ENCODE measurements at places on chromosomes 12 and 14.

GRCh38 chr12:53172352-53172751, 8.2 kb upstream of the ZNF740 start:
- DNase-seq: no peak

DNA sequence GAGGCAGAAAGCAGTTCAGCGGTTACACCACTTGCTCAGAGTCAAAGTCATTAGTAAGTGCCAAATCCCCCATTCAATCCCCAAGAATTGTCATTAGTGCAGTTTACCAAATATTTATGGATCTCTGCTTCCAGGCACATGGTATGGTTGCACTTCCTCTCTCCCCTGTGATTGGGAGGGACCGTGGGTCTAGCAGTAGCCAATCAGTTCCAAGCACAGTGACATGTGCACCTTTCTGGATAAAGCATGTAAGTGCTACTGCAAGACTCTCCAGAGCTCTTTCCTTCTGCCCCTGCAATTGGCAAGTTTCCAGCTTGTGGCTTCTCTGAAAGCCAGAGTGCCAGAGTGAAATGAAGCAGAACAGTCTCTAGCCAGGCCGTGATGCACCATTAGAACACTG, 85.3 kb upstream of the FLRT2 start:
- peak; percentile 66 for DNase-seq

DNA sequence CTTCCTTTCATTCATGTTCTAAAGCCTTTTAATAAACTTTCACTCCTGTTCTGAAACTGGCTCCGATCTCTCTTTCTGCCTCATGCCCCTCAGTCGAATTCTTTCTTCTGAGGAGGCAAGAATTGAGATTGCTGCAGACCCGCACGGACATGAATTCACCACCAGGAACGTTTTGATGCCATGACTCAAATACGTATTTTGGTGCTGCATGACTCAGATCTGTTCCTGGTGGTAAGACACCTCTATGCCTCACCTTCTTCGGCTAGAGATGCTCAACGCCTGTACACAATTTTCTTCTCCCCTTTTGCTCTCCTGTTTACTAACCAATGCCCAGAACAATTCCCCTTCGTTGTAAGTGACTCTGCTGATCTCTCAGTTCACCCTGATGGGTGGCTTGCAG, 52.0 kb upstream of the RIMBP2 start:
- DNase-seq: no peak

- no peak for DNase-seq
Observed at GRCh38 chr14:94945615-94946014, 175.7 kb upstream of the GSC start.

DNA sequence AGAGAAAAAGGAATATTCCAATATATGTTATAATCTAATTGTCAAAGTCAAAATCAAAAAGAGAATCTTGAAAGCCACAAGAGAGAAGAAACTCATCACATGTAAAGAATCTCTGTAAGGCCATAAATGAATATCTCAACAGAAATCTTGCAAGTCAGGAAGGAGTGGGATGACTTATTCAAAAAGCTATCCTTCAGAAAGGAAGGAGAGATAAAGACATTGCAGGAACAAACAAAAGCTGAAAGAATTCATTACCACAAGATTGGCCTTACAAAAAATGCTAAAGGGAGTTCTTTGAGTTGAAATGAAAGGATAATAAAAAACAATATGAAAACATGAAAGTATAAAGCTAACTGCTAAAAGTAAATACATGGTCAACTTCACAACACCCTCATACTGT, 286.8 kb downstream of the LRIG3 start:
- DNase-seq: no peak

DNA sequence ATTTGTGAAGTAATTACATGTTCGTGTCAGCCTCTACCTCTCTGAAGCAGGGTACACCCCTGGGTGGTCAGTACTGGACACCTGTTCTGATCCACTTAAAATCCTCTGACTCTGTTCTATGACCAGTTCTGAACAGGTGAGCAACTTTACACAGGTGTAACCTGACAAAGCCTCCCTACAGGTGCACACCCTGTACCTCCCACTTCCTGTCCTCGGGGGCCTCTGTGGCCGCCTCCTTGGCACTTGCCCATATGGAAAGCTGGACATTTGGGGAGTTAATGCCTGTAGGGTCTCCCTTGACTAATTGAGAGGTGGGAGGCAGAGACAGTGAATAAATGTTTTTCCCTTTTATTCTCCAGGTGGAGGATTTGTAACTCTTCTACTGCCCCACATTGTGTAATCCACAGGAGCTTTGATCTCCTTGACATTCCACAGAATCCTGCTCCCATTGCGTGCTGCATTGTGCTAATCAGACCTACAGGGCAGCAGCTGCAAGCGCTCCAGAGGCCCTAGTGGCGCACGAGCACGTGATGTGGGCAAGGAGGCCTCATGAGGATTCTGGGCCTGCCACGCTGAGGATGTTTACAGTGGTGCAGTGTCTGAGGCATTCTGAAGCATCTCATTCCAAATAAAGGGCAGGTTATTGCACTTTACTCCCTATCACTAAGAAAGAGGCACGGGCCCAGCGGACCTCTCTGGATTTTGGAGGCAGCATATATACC, 45.8 kb upstream of the BATF start:
- no peak for DNase-seq

GRCh38 chr12:46523446-46523845, 150.9 kb upstream of the SLC38A2 start:
- DNase-seq: no peak

DNA sequence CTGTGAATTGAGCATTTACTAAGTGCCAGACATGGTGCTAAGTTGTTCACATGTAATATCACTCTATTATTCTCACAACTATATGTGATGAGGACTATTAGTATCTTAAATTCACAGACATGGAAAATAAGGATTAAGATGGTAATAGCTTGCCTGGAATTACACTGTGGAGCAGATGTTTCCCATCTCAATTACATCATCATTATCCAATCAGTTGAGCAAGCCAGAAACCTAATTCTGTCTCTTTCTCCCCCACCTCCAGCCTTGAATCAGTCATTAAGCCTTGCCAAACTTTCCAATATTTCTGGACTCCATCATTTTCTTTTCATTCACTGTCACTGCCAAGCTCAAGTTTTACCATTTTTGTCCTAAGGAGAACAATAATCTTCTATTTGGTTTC, 287.8 kb upstream of the KITLG start:
- no peak for DNase-seq

GRCh38 chr12:132228476-132229192, 84.4 kb downstream of the NOC4L start:
- DNase-seq: no peak

DNA sequence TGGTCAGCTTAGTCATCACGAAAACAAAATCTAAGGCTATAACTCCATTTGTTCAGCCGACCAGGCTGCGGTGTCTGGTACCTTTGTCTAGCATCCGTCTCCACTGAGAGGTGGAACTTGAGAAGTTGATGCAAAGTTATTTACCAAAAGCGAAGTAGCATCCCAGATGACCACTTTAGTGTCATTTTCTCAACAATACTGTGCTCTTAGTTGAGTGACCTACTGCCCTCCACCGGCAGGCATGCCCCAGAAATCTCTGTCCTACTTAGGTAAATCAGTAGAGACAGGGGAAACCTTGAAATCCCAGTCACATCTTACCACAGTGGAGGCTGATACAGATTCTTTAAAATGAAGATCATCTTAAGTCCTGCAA, 1.3 kb upstream of the ST8SIA1 start:
- DNase-seq: no peak

- no peak for DNase-seq
Observed at GRCh38 chr12:68418137-68418460, 85.9 kb upstream of the MDM1 start.

- DNase-seq: no peak
Observed at GRCh38 chr14:94405486-94405885, 17.1 kb upstream of the SERPINA1 start.

- DNase-seq: peak; percentile 35
Observed at GRCh38 chr12:30796313-30796780, 41.6 kb upstream of the CAPRIN2 start.

- DNase-seq: no peak
Observed at GRCh38 chr12:132572106-132572505, 38.3 kb downstream of the LRCOL1 start.

DNA sequence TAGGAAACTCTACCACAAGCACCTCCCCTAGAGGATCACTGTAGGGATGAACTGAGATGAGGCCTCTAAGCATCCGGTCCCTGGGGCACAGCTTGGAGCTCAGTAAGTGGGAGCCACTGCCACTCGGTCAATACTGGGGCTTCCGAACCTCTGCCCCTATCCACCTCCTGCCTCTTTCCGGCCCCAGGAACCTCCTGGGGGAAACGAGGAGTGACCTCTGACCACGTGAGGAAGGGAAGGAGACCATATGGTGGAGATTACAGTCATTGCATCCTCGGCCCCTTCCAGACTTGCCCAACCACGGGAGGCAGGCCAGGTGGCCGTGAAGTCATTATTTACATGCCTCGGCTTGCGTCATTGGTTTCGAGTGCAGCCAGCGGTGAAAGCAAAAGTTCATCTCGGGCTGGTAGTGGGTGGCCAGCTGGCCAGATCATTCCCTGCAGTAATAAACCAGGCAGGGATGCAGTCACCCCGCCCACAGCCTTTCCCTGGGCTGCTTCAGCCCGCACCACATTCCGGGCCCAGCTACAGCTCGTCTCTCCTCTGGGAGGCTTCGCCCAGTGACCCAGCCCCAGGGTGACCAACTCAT, 65.4 kb downstream of the C14orf132 start:
- no peak for DNase-seq

- no peak for DNase-seq
Observed at GRCh38 chr12:68013181-68013580, 23.9 kb downstream of the IFNG-AS1 start.

- peak; percentile 69 for DNase-seq
Observed at GRCh38 chr12:89235189-89235993, 116.9 kb downstream of the DUSP6 start.

GRCh38 chr14:68607081-68607866, 185.6 kb downstream of the ZFP36L1 start:
- peak; percentile 75 for DNase-seq

DNA sequence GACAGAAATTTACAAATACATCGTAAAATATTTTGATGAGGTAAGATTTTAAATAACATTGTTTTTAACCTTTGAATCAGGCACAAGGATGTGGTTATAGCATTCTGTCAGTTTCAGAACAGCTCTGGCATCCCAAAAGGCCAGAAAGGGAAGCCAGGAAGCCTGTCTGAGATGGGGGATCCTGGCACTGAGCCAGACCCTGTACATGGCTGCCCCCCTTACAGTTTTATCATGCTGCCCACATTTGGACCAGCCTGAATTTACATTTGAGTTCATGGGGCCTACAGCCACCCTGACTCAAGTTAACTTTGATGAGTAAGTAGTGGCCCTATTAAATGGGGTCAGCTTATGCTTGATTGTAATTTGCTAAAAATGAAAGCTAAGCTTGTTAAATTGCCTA, 155.6 kb downstream of the PLXNC1 start:
- no peak for DNase-seq

- no peak for DNase-seq
Observed at GRCh38 chr12:96201272-96202227, 7.4 kb downstream of the ELK3 start.

DNA sequence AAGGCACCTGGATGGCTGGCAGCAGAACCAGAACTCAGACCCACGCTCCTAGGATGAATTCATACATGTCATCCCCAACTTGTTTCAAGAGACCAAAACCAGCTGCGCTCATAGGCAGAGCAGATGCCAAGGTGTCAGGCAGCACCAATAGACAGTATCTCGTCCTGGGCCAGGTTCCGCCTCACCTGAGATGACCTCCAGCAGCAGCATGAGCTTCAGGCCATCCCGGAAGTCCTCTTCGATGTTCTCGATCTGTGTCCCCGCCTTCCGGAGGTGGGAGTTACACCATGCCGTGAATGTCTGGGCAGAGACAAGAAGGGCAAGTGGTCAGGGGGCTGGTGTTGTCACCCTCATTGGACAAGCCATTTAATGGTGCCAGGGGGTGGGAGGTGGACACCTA, 53.7 kb downstream of the ACTN1 start:
- DNase-seq: no peak

GRCh38 chr12:50615145-50615906, 110.5 kb downstream of the DIP2B start:
- DNase-seq: no peak

- DNase-seq: no peak
Observed at GRCh38 chr12:120225200-120225558, 24.3 kb upstream of the RPLP0 start.
